ENCODE measurements at places on chromosomes 4 and X. TPM values are rescaled to one million over a fixed set of nuclear protein-coding genes. Genes with fewer than 3 reads are reported as not detected.
A peak's percentile ranks its signal among the peaks of the same experiment; 100 is the strongest.

DNA sequence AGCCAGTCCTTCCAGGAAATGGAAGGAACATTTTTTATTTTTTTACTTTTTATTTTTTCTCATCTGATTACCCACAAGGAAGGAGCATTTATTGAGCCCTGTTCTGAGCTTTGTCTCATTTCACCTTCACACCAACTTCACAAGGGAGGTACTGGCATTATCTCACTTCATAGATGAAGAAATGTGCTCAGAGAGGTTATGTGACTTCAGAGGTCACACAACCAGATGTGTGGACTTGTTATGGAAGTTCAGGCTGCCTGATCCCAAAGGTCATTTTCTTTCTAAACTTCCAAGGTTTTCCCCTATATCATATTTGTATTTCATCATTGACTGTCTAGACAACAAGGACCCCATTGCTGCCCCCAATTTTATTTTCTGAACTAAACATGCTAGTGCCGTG, 160.3 kb downstream of the DCLK2 start:
- no peak for DNase-seq

- peak; percentile 7 for DNase-seq
These were observed 129.0 kb downstream of the SPCS3 start for GRCh38 chr4:176448761-176449160.

DNA sequence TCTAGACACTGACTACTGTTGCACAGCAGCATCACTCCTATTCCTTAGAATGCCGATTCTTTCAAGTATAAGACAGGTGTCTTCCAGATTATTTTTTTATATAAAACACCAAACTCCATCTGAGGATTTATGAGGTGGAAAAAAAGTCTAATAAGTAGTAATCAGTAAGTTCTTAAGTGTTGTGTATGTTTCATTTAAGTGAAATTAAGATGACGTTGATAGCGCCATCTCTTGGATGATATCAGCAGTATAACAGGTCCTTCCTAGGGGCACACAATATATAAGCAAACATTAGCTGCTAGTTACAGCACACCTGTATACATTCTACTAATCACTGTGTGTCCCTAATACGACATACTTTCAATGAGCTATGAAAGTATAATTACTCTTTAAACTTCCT, 99.6 kb upstream of the STS start:
- no peak for DNase-seq

DNA sequence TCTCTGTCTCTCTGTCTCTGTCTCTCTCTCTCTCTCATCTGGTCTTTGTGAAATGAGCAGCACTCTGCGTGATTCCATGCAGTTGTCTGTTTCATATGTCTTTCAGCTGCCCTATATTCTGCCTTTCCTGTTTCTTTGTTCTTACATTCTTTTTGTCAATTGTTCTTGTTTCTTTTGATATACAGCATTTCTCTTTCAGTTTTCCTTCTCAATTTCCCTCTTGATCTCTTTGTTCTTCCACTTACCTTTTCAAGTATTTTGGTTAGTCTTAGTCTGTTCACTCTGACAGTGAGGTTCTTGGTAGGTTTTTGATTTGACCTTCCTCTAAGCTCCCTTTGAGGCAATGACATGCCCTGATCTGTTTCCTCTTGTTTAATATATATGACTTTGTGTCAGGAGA, 20.4 kb downstream of the ZNF157 start:
- no peak for DNase-seq

The DMP1 gene
- polyA plus RNA-seq: not detected

DNA sequence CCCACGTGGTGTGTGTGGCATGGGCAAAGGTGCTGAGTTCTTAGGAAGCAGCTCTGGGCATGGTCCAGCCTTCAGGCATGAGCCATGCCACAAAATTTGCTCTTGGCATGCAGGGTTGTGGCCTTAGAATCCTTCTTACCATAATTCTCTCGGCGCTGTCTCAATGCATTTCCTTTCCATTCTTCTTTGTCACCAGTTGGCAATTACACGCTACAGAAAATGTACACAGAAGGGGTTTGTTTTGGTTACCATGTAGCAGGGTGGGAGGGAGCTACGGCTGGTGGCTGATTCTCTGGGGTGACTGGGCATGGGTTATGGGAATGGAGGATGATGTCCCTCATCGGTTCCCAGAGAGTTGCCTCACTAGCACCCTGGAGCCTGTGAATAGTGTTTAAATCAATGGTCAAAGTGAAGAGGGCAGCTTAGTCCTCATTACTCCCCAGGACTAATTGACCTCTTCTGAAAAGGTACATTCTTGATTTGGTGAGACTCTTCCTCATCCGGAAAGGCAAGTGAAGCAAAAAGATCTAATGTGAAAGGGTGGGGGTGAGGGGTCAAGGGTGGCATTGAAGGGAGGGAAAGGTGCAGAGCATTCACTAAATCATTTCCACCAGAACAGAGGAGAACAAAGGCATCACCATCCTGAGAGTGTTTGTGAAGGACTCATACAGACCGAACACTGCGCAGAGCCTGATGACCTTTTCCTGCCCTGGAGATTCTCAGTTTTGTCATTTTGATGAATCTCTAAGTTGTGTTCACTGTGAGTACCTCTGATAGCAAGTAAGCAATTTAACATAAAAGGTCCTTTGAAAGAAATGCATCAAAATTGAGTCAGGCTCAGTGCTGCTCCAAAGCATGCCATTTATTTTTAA, 199.8 kb upstream of the SFRP2 start:
- peak; percentile 58 for DNase-seq

GRCh38 chr4:164501074-164501473, 252.9 kb upstream of the SMIM31 start:
- no peak for DNase-seq

DNA sequence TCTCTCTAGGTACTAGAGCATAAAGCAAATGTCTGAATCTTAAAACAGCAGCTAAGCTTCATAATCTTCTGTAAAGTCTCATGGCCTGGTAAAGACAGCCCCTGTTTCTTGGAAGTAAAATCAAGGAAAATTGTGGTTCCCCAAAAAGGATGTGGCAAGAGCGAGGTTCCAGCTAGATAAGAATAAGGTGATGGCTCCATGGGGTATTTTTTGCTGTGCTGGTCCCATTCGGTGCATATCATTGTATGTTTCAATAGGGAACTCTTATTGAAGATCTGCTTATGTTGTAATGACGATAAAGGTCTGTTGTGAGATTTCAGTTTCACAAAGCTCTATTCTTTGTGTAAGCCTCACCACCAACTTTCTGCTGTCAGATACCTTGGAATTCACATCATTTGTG, 316.9 kb upstream of the NOCT start:
- DNase-seq: no peak

The IL2RG gene
- 3.1 TPM for polyA plus RNA-seq

Measured in kidney (tissue), 22 donors.